ENCODE measurements at places on chromosomes 12 and 14. TPM values are rescaled to one million over a fixed set of nuclear protein-coding genes. Genes with fewer than 3 reads are reported as not detected.

TRIAP1 gene
- total RNA-seq = 14.6 TPM

PLCZ1 gene
- not detected for total RNA-seq

LAG3 gene
- total RNA-seq = not detected

TCL1B gene
- not detected for total RNA-seq

NANOG gene
- not detected for total RNA-seq

CD163 gene
- total RNA-seq = not detected

MMP17 gene
- total RNA-seq = 9.1 TPM

AICDA gene
- total RNA-seq = 0.08 TPM

MGAT4C gene
- 0.23 TPM for total RNA-seq

GARIN6 gene
- total RNA-seq = not detected

OR9K2 gene
- not detected for total RNA-seq

RNASE2 gene
- not detected for total RNA-seq

KCNC2 gene
- total RNA-seq = under 0.01 TPM

RPL6 gene
- 271 TPM for total RNA-seq

PLEKHD1 gene
- not detected for total RNA-seq

CIDEB gene
- total RNA-seq = 0.08 TPM

SIX1 gene
- total RNA-seq = 1.1 TPM

ESRRB gene
- total RNA-seq = not detected

ARHGDIB gene
- total RNA-seq = 3.9 TPM

KLRB1 gene
- not detected for total RNA-seq

IL31 gene
- total RNA-seq = not detected

PTPRB gene
- total RNA-seq = 19.1 TPM

RTN1 gene
- 0.35 TPM for total RNA-seq

GNB3 gene
- total RNA-seq = 1.7 TPM

CD27 gene
- not detected for total RNA-seq

PMCH gene
- not detected for total RNA-seq

HECTD1 gene
- total RNA-seq = 226 TPM

KSR2 gene
- not detected for total RNA-seq

SVOP gene
- not detected for total RNA-seq

FAM90A1 gene
- 0.35 TPM for total RNA-seq

PDZRN4 gene
- not detected for total RNA-seq

NELL2 gene
- not detected for total RNA-seq

RNASE3 gene
- not detected for total RNA-seq

RPGRIP1 gene
- total RNA-seq = under 0.01 TPM

CNTN1 gene
- total RNA-seq = 3.6 TPM

KLRC1 gene
- total RNA-seq = not detected

DNAJC22 gene
- total RNA-seq = under 0.01 TPM

LMO3 gene
- 0.30 TPM for total RNA-seq

HOTAIR gene
- not detected for total RNA-seq

KRT72 gene
- not detected for total RNA-seq

APOF gene
- total RNA-seq = not detected

OLR1 gene
- total RNA-seq = not detected

MNAT1 gene
- 11.9 TPM for total RNA-seq

CELA1 gene
- not detected for total RNA-seq

AMHR2 gene
- not detected for total RNA-seq

IQSEC3 gene
- total RNA-seq = not detected

ARMH4 gene
- 8.0 TPM for total RNA-seq

LRRC9 gene
- total RNA-seq = not detected

RILPL2 gene
- 8.5 TPM for total RNA-seq

RFLNA gene
- total RNA-seq = 6.8 TPM

INTS13 gene
- 28.6 TPM for total RNA-seq

Data from smooth muscle cell of the coronary artery (primary cell).